ENCODE measurements at places on chromosomes 16 and 17. TPM values are rescaled to one million over a fixed set of nuclear protein-coding genes. Genes with fewer than 3 reads are reported as not detected.

- DNase-seq = no peak
Observed at GRCh38 chr17:76139801-76140660, 1.0 kb downstream of the FOXJ1 start.

- no peak for DNase-seq
Observed at GRCh38 chr16:86886651-86887050, 308.3 kb downstream of the FOXL1 start.

DNA sequence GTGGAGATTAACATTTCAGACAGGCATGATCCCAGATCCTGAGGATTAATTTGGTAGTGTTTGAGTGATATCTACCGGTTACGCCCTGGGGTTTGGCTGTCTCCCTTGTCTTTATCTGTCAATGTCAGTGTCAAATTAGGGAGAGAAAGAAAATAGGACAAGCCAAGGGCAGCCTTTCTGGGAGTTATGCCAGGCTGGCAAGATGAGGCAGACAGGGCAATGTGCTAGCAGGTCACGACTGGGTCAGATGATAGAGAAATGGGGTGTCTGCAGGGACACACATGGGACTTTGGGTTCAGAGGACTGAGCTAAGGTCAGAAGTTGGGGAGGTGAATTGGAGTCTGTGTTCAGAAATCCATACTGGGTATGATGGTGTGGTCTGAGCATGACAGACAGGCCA is 27.4 kb upstream of the LYRM9 start:
- no peak for DNase-seq

DNA sequence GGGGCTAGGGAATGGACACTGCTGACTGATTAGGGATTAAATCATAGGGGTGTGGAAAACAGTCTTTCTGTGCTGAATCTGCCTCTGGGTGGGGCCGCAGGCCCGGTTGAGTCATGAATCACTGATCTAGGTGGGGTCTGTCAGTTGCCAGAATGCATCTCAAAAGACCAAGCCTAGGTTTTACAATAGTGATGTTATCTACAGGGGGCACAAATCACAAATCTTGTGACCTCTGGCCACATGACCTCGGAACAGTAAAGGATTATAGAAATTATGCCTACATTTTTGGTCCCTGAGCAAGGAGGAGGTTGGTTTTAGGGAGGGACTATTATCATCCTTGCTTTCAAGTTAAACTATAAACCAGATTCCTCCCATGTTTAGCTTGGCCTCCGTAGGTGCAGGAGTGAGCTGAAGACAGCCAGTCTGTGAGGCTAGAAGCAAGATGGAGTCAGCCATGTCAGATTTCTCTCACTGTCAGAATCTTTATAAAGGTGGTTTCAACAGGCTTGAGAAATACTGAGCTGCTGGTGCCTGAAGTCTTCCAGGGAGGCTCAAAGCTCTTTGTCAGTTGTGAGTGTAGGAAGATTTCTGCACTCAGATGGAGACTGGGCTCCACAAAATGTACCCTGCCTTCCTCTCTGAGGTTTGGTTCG is 12.9 kb downstream of the GNGT2 start:
- DNase-seq = peak; percentile 34

DNA sequence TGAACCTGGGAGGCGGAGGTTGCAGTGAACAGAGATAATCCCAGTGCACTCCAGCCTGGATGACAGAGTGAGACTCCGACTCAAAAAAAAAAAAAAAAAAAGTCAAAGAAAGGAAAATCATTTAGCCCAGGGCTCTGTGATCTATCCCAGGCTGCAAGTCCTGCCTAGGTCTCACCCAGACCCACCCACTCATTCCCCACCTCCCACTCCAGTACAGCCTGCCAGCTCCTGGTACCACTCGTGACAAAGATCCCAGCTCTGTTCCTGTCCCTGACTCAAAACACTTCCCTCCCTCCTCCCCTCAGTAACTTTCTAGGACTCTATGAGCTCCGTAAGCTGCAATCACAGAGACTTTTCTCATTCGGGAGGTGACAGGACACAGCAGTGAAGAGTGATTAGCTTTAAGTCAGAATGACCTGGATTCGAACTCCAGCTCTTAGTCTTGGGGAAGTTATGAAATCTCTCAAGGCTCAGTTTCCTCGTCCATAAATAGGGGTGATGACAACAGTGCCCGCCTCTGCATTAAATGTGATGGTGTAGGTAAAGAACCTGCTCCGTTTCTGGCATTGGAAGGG is 28.0 kb upstream of the MRPS23 start:
- DNase-seq = no peak

DNA sequence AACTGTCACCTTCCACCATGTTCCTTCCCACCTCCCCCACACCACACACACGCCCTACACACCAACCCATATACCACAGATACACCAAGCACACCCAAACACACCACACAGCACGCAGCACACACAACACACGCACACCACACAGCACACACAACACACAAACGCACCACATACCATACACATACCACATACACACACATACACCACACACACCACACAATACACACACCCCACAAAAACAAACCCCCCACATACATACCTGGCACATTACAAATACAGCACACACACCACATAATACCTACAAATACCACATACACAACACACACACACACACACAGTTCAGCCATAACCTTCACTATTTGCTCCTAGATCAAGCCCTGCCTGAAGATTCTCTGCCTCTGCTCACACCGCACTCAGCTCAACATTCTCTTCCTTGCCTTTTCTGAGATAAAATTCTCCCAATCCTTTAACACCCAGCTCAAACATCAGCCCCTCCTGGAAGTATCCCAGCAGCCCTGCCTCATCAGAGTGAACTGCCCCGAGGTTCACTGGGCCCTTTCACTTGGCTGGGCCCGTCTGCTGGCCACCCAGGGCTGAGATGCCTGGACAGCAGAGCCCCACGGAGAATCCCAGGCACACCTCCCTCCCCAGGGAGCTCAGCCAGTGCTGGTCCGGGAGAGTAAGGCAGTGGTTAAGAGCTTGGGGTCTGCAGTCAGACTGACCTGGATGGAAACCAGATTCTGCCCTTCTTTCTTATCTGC is 31.9 kb upstream of the CPNE2 start:
- DNase-seq = peak; percentile 18

- no peak for DNase-seq
Observed at GRCh38 chr16:78251115-78251514, 151.7 kb downstream of the WWOX start.

DNA sequence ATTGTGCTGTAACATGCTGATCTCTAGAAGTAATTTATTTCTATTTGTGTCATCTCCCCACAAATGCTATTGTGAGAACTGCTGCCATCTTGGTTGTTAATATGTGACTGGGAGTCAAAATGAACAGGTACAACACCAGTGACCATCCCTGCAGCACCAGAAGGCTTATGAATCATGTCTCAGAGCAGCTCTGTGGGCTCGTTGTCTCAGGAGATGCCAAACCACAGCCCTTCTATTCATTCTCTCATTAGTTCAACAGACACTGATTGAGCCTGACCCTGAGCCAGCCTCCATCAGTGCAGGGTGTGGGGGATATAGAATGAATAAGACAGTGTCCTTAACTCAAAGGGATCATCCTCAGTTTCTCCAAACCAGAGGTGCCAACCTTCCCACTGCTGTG is 92.5 kb downstream of the UTP18 start:
- no peak for DNase-seq

GRCh38 chr16:87877942-87878507 is 8.7 kb upstream of the SLC7A5 start:
- DNase-seq = no peak

- peak; percentile 38 for DNase-seq
Observed at GRCh38 chr17:38559051-38559879, 46.5 kb downstream of the SRCIN1 start.

DNA sequence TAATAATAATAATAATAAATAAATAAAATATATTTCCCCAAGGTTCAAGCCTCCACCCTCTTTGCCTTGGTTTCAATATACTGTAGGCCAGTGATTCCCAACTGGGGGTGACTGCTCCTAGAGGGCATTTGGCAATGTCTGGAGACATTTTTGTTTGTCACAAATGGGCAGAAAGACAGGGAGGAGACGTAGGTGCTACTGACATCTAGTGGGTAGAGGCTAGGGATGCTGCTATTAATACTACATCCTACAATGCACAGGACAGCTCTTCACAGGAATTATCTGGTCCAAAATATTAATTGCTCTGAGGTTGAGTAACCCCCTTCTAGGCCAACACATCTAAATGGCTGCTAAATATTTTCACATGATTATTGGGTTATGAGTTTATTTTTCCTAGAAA is 12.8 kb upstream of the PRR14 start:
- peak; percentile 42 for DNase-seq

DNA sequence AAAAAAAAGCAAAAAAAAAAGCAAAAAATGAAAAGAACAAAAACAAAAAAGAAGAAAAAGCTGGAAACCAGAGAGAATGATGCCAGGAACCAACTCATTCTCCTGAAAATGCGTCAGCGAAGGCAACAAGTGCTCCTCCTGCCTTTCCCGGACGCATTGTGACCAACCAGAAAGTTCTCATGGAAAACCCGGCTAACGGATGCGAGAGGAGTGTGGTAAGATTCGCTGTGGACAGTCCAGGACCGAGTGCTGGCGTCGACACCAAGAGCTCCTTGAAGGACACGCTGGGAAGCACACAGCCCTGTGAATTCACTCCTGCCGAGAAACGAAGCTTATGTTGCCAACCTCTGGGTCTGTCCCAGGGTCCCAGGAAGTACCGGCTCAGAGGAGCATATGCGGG is 43.4 kb downstream of the METRNL start:
- no peak for DNase-seq

DNA sequence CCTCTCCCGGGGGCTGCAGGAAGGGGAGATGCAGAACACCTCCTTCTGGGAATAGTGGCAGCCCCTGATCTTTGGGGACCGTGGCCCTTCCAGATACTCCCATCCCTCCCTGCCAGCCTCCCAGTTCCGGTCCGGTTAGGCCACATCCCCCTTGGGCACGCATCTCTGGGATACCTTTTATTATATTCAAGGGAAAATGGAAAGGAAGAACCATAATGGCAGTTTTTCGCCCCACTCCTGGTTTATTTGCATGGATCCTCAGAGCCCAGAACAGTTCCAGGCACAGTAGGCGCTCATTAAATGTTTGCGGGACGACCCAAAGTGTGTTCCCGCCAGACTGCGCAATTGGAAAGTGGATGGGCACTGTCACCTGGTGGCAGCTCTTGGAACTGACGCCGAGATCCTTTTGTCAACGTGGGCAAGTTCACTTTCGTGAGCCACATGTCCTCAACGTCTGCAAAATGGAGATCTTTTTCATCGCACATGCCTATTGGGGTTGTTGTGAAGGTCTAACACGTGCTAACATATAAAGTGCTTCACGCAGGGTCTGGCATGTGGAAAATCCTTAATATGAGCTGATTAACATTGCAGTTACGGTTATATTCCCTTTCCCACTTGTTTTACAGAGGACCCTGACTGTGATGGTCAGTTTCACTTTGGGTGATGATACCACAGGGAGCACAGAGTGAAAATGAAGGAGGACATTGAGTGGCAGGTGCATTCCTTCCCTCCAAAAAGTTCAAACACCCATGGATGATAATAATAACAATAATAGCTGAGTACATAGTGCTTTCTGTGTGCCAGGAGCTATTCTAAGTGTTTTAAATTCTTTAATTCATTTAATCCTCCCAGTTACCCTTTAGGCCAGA is 1.7 kb upstream of the GPRC5B start:
- DNase-seq = peak; percentile 83

- no peak for DNase-seq
Observed at GRCh38 chr17:79830763-79831264, 8.4 kb downstream of the CBX4 start.

DNA sequence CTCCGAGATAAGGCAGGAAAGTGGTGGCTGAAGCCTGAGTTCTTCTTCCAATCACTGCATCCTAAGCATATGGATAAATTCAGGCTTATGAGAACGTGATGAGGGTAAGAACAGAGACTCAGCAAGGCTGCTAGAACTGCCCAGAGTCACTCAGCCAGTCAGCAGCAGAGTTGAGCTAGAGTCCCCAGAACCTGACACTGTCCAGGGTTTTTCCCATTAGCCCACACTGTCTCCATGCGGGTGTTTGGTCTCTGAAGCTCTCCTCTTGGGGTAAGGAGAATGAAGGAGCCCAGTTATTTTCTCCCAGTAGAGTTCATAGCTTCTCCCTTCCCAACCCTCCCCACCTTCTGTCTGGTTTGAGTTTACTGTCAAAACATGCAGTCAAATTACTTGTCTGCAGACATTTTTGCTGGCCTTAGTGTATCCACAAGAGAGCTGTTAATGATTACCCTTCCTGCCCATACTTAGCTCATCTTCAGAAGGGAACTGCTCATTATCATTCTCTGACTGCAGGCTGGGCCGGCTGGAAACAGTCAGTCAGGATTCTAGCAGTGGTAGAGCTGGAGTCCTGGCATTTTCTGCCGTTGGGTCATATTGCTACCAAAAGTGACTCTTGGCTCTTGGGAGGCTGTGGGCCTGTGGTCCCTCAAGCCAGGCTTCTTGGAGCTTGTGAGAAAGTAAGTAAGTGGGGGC is 460.0 kb downstream of the HS3ST3B1 start:
- no peak for DNase-seq

DNA sequence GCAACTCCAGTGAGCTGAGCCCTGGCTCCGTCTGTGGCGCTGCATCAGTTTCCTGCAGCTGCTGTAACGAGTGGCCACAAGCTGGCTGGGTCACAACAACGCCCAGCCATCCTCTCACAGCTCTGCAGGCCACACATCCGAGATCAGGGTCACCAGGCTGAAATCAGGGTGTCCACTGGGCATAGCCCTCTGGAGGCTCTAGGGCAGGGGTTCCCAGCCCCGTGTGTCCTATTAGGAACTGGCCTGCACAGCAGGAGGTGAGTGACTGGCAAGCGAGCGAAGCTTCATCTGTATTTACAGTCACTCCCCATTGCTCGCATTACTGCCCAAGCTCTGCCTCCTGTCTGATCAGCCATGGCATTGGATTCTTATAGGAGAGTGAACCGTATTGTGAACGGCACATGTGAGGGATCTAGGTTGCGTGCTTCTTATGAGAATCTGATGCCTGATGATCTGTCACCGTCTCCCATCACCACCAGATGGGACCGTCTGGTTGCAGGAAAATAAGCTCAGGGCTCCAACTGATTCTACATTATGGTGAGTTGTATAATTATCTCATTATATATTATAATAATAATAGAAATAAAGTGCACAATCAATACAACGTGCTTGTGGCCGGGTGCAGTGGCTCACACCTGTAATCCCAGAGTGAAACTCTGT is 176.5 kb downstream of the SEC14L1 start:
- no peak for DNase-seq

DNA sequence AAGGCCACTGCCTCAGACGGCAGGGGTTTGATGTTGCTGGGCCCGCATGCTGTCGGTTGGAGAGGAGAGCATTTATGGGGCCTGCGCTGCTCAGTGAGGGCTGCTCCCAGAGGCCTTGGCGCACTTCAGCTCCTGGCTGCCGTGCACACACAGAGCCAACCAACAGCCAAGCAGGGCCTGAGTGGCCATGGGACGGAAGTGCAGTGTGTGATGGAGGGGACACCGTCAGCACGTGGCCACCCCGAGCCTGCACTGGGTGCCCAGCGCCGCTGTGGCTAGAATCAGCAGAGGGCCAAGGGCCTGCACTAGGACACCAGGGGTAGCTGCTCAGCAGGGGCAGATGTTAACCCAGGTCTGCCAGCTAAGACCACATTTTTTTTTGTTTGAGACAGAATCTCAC is 21.8 kb downstream of the KLHL36 start:
- no peak for DNase-seq

SCNN1G gene
- total RNA-seq = not detected

RND2 gene
- total RNA-seq = 0.45 TPM

CRLF3 gene
- total RNA-seq = 14.1 TPM

All from fibroblast of the aortic adventitia (primary cell).